ENCODE measurements at places on chromosomes 3 and 15.

- no peak for DNase-seq
- H3K27ac ChIP-seq, result no peak overlapping the region
- H3K4me3 ChIP-seq, result no peak overlapping the region
- no peaks in the 10 kb centered on the region for H3K4me1 ChIP-seq
- peaks cover 13% of the 10 kb centered on the region for H3K27me3 ChIP-seq
These were observed 43.6 kb downstream of the TIMP4 start for GRCh38 chr3:12115104-12115503.

DNA sequence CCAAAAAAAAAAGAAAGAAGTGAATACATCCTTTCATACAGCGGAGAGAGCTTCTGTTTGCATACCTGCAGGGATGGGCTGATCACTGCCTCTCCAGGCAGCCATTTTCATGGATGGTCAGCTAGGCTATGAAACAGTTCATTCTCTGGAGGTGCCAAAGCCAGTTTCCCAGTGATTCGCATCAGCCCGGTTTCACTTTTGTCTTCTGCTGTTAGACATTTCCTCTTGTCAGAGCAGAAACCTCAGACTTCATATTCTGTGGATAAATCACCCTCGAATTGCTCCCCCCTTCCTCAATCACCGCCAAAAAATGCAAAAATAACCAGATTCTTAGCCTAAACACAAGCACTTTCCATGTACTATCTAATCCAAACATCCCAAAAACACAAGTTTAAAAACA lies 225.6 kb downstream of the ADAMTS9 start:
- DNase-seq, result no peak
- no peaks in the 10 kb centered on the region for H3K4me1 ChIP-seq
- H3K36me3 ChIP-seq, result no peaks in the 10 kb centered on the region
- H3K27me3 ChIP-seq, result peaks cover 32% of the 10 kb centered on the region

DNA sequence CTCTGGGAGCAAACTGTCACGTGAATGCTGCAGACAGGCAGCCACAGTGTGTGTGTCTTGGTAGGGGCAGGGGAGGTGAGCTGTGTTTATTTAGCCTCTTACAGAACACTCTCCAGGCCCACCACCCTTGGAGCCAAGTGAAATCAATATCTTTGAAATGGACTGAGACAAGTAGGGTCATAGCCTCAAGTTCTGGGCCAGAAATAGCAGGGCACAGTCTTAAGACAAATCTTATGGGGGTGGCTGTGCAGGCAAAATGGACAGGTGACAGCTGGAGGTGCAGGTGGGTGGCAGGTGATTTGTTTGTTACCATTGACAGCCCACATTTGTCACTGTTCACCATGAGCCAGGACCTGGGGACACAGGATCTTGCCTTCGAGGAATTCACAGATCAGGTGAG lies 93.6 kb upstream of the NMNAT3 start:
- H3K4me1 ChIP-seq, result no peaks in the 10 kb centered on the region
- peaks cover 5% of the 10 kb centered on the region for H3K27me3 ChIP-seq
- no peak overlapping the region for H3K4me3 ChIP-seq
- H3K36me3 ChIP-seq, result no peaks in the 10 kb centered on the region

DNA sequence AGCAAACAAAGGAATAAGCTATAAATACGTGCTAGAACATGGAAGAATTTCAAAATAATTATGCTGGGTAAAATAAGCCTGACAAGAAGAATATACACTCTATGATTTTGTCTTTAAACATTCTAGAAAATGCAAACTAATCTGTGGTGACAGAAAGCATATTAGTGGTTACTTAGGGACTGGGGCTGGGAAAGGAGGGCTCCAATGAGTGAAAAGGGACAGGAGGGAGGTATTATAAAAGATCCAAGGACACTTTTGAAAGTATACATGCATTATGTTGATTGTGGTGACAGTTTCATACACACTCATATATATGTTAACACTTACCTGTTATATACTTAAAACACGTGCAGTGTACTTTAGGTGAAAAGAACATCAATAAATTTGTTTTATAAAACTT lies 23.0 kb downstream of the MYH15 start:
- H3K4me3 ChIP-seq, result no peak overlapping the region
- H3K36me3 ChIP-seq, result no peaks in the 10 kb centered on the region
- no peak overlapping the region for H3K27ac ChIP-seq
- DNase-seq, result no peak
- peaks cover 3% of the 10 kb centered on the region for H3K4me1 ChIP-seq

GRCh38 chr3:73808862-73809509 lies 184.2 kb upstream of the PDZRN3 start:
- H3K27ac ChIP-seq, result no peak overlapping the region
- no peaks in the 10 kb centered on the region for H3K4me1 ChIP-seq
- no peak for DNase-seq
- no peak overlapping the region for H3K4me3 ChIP-seq
- no peaks in the 10 kb centered on the region for H3K27me3 ChIP-seq

- no peak overlapping the region for H3K4me3 ChIP-seq
- DNase-seq, result no peak
- H3K27me3 ChIP-seq, result no peaks in the 10 kb centered on the region
- peaks cover 19% of the 10 kb centered on the region for H3K4me1 ChIP-seq
- peaks cover 28% of the 10 kb centered on the region for H3K36me3 ChIP-seq
These were observed 70.1 kb downstream of the CCK start for GRCh38 chr3:42195879-42196330.

- no peak overlapping the region for H3K4me3 ChIP-seq
- no peak overlapping the region for H3K27ac ChIP-seq
- H3K36me3 ChIP-seq, result no peaks in the 10 kb centered on the region
- H3K27me3 ChIP-seq, result no peaks in the 10 kb centered on the region
- no peak for DNase-seq
These were observed 33.1 kb downstream of the PTX3 start for GRCh38 chr3:157469561-157470294.

GRCh38 chr3:48739955-48740823 lies 23.2 kb upstream of the IP6K2 start:
- no peak overlapping the region for H3K4me3 ChIP-seq
- H3K4me1 ChIP-seq, result no peaks in the 10 kb centered on the region
- DNase-seq, result peak; percentile 64
- no peaks in the 10 kb centered on the region for H3K27me3 ChIP-seq
- no peak overlapping the region for H3K27ac ChIP-seq

DNA sequence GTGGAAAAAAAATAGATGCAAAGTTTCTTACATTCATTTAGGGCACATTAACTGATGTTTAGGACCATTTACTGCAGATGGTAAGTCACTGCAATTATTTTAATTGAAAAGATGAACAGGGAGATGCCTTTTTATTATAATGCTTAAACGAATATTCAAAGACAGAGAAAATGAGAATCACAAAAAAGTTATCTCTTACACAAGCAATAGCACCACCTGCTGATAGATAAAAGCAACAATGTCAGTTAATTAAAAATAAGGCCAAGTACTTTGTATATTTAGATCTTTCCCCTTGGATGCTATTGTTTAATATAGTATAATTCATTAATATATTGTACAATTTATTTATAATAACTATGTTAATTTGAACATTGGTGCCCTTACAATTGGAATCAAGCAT lies 55.9 kb downstream of the IFT80 start:
- no peaks in the 10 kb centered on the region for H3K27me3 ChIP-seq
